ENCODE measurements at places on chromosomes 3 and 15.

DNA sequence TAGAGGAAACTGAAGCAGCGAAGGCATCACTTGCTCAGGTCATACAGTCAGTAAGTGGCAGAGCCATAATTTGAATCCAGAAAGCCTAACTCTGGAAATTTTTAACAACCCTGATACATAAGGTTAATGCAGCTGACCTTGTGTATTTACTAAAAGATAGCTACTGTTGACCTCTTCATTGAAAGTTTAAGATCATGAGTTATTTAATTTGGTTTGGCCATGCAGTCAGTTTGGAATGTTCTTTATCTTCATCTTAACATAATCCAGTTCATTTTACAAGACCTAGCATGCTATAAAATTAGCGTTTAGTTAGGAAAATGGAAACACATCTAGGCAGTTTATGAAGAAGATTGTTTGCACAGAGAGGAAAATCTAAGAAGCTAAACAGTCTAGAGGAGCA lies 240.9 kb downstream of the RBMS3 start:
- peak; percentile 25 for DNase-seq

DNA sequence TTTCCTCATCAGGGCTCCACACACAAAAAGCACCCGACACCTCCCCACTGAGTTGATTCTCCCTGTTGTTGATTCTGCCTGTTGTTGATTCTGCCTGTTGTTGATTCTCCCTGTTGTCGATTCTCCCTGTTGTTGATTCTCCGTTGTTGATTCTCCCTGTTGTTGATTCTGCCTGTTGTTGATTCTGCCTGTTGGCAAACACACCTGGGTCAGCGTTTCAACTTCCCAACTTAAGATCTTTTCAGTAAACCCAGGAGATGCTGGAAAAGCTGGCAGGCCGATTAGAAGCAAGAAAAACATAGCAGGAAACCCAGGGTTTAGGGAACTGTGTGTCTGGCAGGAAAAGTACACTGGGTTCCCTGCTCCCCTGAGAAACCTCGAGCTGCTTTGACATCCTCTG lies 47.9 kb downstream of the TNK2 start:
- DNase-seq: no peak

DNA sequence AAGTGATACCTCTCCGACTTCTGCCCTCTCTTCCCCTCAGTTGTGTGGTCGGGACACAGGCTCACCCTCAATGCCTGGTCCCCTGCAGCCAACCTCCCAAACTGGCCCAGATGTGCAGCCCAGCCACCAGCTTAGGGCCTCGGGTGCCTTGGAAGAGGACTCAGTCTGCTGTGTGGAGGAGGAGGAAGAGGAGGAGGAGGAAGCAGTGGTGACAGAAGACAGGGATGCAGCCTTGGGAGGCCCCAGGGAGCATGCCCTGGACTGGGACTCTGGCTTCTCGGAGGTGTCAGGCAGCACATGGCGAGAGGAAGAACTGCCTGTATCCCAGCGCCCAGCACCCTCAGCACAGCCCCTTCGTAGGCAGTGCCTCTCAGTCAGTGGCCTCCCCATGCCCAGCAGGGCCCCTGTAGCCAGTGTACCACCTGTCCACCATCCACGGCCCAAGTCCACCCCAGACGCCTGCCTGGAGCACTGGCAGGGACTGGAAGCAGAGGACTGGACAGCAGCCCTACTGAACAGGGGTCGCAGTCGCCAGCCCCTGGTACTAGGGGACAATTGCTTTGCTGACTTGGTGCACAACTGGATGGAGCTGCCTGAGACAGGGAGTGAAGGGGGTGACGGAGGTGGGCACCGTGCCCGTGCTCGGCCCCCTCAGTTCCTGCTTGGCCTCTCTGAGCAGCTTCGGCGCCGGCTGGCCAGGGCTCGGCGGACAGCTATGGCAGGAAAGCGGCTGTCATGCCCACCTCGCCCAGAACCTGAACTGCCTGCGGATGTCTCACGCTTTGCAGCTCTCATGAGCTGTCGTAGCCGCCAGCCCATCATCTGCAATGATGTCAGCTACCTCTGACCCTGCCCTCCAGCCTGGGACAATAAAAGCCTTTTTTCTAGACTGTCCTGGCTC lies 1.3 kb downstream of the INKA1 start:
- no peak for DNase-seq

GRCh38 chr15:70870051-70870450 lies 16.1 kb upstream of the LARP6 start:
- no peak for DNase-seq

GRCh38 chr3:196024968-196025367 lies 56.9 kb downstream of the TFRC start:
- no peak for DNase-seq

DNA sequence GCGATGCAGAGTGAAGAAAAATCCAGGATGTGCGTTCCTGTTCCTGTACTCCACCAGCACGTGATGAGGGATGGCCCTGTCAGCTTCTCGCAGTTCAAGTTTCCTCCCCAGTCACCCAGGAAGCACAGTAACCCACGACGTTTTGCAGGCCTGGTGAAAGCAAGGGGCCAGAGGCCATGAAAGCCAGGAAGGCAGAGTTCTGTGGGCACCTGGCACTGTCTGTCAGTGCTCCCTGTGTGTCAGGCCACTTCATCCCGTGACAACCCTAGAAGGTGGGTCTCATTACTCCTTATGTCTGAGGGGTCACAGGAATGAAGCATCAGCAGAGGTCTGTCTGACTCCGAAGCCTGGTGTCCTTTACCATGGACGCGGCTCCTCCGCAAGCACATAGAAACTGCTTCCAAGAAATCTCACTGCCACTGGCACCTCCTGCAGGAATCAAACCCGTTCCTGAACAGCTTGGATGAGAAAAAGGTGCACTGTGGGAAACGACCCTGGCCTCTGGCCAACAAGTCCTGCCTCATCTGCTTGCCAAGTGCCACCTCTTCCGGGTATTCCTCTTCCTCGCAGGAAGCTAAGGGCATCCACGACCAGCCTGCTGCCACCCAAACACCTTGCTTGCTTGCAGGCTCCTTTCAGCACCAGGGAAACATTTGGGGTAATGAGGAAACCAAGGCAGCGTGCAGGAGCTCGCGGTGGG lies 14.6 kb downstream of the RAB43 start:
- DNase-seq: no peak

GRCh38 chr3:112486811-112487505 lies 12.3 kb downstream of the BTLA start:
- DNase-seq: no peak

- DNase-seq: no peak
These were observed 48.3 kb downstream of the PRTG start for GRCh38 chr15:55694652-55695150.

DNA sequence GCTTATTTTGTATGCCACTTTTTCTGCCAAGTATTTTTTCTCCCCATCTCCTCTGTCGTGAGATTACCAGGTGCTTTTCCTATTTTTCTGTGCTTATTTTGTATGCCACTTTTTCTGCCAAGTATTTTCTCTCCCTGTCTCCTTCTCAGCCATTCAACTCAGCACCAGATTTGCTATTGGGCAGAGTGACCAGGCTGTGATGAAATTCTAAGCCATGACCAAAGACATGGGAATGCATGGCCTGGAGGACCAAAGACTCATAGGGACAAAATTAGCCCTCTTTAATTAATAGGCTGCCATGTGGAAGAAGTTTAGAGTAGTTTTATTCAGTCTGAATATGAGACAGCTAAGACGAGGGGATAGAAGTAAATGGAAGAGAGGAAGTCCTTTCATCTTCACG lies 257.4 kb downstream of the SQOR start:
- DNase-seq: no peak

- no peak for DNase-seq
These were observed 60.5 kb upstream of the KY start for GRCh38 chr3:134711284-134711683.

DNA sequence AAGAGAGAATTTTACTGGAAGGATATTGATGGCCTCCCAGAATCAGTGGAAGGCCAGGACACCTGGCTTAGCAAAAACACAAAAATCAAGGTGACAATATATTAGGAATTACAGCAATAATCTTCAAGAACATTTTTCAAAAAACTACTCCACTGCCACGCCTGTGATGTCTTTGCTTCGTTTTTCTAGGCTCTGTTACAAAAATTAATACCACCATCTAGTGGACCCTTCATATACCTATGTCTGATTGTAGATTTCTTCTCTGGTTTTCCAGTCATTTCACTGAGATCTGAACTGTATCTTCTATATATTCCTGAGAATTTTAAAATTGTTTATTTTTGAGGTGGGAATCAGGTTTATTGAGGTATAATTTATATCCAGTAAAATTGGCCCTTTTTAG lies 5.6 kb upstream of the SLC33A1 start:
- peak; percentile 42 for DNase-seq
